ENCODE measurements at places on chromosomes 7 and 10.
A peak's percentile ranks its signal among the peaks of the same experiment; 100 is the strongest.

- no peak for DNase-seq
These were observed 144.1 kb upstream of the FAM171A1 start for GRCh38 chr10:15515202-15515601.

- DNase-seq = peak; percentile 73
These were observed 18.7 kb downstream of the PLXNA4 start for GRCh38 chr7:132557489-132558044.

- DNase-seq = no peak
These were observed 126.6 kb upstream of the LYZL2 start for GRCh38 chr10:30756151-30756550.

DNA sequence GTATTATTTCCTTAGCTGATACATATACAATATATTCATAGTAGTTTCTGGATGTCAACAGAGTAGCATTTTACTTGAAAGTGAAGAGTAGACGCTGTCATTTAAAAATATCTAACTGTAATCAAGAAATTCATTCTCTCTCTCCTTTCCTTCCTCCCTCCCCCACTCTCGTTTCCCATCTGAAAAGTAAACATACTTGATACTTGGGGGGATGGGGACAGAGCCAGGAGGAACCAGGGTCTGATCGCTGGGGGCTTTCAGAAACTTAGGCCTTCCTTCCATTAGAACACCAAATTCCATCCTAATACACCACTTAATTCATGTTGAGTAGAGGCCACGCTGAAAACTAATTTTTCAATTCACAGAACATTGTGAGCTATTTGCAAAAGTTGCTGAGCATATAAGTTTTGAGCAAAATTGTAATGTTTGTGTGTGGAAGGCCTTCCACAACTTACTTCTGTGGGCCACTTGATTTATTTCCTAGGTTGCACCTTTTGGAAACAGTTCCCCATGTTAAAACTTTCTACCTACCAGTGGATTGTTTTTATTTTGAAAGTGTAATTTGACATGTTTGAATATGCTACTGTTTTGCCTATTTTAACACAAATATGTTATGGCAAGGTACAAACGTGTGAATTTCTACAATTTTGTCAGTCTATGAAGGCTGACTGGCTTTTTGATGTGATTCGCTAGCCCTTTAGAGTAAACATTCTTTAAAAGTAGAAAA, 35.2 kb downstream of the CNPY1 start:
- DNase-seq = no peak

- DNase-seq = no peak
These were observed 11.3 kb downstream of the BMI1 start for GRCh38 chr10:22332116-22332692.

- DNase-seq = peak; percentile 90
These were observed 33.2 kb downstream of the C7orf33 start for GRCh38 chr7:148623586-148624282.

- peak; percentile 59 for DNase-seq
These were observed 666 bp upstream of the MAP3K8 start for GRCh38 chr10:30433306-30433729.

GRCh38 chr10:19245889-19246752, 197.5 kb downstream of the MALRD1 start:
- DNase-seq = peak; percentile 1

DNA sequence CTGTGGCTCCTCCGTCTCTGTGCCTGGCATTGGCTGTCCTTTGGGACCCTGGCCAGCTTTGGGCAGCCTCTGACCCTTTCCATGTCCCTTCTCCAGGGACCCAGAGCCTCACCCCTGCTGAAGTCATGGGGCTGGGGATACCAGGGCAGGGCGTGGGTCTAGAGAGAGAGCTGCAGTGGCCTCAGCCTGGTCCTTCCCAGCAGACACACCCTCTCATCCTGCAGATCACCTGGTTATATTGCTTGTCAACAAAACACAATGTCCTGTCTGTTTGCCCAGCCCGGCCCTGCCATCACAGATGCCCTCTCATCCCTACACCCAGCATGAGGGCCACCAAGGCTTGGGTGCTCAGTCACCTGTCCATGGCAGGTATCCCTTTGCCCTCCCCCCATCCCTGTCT, 1.8 kb downstream of the MUC17 start:
- DNase-seq = no peak

DNA sequence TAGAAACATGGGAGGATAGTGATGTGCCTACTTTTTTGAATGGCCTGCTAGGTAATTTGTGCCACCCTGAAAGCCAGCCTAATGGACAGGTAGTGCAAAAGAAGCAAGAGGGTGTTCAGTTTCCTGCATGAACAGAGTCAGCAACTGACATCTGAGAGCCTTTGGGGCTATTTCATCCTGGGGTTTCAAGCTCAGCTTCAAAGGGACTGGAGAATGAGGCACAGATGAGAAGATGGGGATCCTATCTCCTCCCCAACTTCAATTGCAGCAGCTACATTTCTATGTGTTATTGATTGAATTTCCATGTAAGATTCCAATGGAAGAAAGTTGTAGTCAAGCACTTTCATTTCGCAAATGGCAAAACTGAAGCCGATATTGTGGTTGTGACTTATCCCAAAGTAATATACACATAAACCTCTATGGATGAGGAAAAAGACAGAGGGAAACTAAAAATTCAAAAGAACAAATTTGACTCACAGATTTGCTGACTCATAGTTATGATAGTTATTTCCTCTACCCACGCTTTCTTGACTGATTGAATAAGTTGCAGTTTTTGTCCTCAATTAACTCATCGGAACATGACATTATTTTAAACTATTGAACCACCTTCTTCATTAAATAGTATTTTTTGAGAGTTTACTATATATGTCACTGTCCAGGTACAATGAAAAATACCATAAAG, 42.6 kb upstream of the NRP1 start:
- DNase-seq = peak; percentile 52

Data from M059J (cell line).